RWPE1 (cell line): ENCODE measurements at places on chromosomes 4 and X.

DNA sequence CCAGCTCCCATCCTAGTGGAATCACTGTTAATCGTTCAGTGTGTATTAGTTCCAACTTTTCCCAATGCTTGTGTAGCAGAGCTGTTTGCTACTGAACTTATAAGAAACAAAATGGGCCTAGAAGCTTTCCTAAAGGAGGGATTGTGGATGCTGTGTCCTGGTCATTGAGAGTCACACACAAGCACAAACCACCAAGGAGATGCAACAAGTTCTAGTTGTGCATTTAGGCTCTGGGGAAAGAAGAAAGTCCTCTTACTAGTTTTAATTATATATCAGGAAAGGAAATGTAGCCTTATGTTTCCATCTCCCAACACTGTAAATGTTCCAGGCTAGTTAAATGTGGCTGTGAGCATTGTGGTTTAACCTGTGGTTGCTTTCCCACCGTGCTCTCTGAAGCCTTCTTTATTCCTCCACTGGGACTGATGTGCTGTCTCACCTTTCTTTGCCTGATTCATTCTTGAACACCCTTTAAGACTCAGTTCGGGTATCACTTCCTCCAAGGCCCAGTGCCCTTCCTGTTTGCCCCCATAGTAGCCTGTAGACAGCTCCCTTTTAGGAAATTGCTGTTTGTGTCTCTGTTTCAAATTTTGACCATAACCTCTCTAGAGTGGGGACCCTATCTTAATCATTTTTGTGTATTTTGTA is 34.3 kb downstream of the ATP10D start:
- no peak for DNase-seq

DNA sequence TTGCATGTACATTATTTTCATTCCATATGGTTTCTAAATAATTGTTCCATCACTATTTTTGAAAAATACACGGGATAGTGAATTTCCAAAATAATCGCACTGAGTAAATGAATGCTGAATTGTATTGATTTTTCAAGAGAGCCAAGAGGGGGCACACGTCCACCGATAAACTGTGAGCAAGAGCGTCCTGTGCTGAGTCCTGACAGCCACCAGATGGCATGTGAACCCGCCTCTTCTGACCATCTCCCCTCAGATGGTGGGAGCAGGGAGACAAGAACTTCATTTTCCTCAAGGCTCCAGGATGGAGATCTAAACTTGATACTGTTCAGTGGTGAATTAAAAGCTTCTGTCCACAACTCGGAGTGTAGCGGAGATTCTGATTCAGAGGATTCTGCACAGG is 30.6 kb upstream of the IL9R start:
- peak; percentile 35 for DNase-seq

DNA sequence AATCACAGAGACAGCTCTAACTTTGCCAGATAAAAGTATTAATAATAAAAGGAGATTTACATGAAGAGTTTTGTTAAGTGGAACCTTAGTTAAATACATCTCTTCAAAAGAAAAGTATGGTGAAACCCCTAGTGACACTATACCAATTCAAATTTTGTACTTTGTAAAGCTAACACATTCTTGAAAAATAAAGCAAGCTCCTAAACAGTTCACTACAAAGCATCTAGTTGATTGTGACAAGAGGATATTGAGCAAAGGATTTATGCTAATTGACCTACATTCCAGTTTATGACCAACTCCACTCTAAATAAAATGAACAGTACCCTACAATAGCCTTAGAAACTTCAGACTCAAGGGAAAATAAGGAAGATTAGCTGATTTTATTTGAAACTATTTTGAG is 69.4 kb upstream of the WDR17 start:
- DNase-seq: no peak

- peak; percentile 27 for DNase-seq
Measured at GRCh38 chrX:118346258-118347094, 570 bp downstream of the WDR44 start.

- DNase-seq: no peak
Measured at GRCh38 chr4:183808097-183808456, 97.0 kb upstream of the STOX2 start.

GRCh38 chrX:153879741-153880439 is 6.1 kb downstream of the L1CAM start:
- DNase-seq: no peak

- no peak for DNase-seq
Measured at GRCh38 chr4:101306764-101307615, 40.3 kb downstream of the PPP3CA start.

DNA sequence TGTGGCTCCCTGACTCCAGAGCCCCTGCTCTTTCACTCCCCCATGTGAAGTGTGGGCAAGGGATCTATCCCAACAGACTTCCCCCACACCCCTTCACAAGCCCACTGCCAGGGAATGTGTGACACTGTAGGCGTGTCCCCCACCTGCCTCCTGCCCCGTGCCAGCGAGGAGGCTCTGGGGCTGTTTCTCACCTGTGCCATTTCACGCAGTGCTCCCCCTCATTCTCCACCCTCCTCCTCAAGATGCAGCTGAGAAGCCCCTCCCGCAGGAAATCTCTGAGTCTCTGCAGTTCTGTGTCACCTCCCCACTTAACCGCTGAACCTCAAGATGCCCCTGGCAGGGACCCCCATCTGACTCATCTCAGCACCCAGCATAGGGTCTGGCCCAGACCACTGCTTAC is 5.4 kb downstream of the MAN2B2 start:
- DNase-seq: no peak

DNA sequence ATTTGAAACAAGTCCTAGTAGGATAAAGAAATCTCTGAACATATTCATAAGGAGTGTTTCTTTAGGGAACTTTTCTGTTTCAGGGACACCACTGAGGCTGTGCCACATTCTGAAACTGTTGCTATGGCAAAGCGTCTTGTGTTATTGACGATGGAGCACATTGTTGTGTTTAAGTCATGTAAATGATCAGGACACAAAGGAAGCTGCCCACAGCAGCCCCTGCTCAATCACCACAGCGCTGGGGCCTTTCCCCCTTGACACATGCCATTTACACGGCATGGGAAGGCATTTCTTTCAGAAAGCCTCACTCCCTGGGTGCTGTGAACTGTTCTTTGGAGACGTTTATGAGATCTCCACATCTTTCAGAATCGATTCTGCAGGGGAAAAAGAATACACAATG is 39.8 kb upstream of the MID1 start:
- DNase-seq: no peak
